Articular chondrocyte of knee joint (primary cell): ENCODE measurements at places on chromosomes 13 and 19. TPM values are rescaled to one million over a fixed set of nuclear protein-coding genes. Genes with fewer than 3 reads are reported as not detected.

NLRP7 gene
- total RNA-seq = not detected in 2 replicates

CABP5 gene
- total RNA-seq = not detected in 2 replicates

FGF9 gene
- 0.22 and 0.26 TPM in 2 replicates for total RNA-seq

PSG1 gene
- 0.39 TPM in 1 of 2 replicates, not detected in the other for total RNA-seq

TYK2 gene
- 41.3 and 46.0 TPM in 2 replicates for total RNA-seq

OR4F17 gene
- not detected in 2 replicates for total RNA-seq

LRRC4B gene
- not detected in 2 replicates for total RNA-seq

PLA2G4C gene
- 5.6 and 15.2 TPM in 2 replicates for total RNA-seq

MYH14 gene
- total RNA-seq = 0.32 and 0.65 TPM in 2 replicates

ITGBL1 gene
- total RNA-seq = 59.3 and 100 TPM in 2 replicates

VSIG10L gene
- 0.52 and 0.97 TPM in 2 replicates for total RNA-seq

ZNF580 gene
- total RNA-seq = 5.3 and 8.6 TPM in 2 replicates

TRPC4 gene
- under 0.01 TPM in 1 of 2 replicates, not detected in the other for total RNA-seq

ZNF571 gene
- 5.2 and 5.6 TPM in 2 replicates for total RNA-seq

ZNF382 gene
- total RNA-seq = 7.7 and 13.5 TPM in 2 replicates

PABPC3 gene
- 0.39 and 0.43 TPM in 2 replicates for total RNA-seq

GJB6 gene
- not detected in 2 replicates for total RNA-seq

PEG3 gene
- 5.9 and 11.8 TPM in 2 replicates for total RNA-seq

ATP1A3 gene
- total RNA-seq = 0.52 and 0.65 TPM in 2 replicates

RFX1 gene
- 2.1 and 2.6 TPM in 2 replicates for total RNA-seq

DMKN gene
- 12.1 and 21.0 TPM in 2 replicates for total RNA-seq
